Pulmonary artery endothelial cell (primary cell): ENCODE measurements at places on chromosomes 11 and 22. TPM values are rescaled to one million over a fixed set of nuclear protein-coding genes. Genes with fewer than 3 reads are reported as not detected.

Gene POU2AF2
- not detected in 2 replicates for total RNA-seq

Gene TRPC6
- total RNA-seq = 0.04 TPM in 1 of 2 replicates, not detected in the other

Gene IRF7
- 8.7 and 16.5 TPM in 2 replicates for total RNA-seq

Gene TTC28
- 15.6 and 16.0 TPM in 2 replicates for total RNA-seq

Gene ISX
- not detected in 2 replicates for total RNA-seq

DNA sequence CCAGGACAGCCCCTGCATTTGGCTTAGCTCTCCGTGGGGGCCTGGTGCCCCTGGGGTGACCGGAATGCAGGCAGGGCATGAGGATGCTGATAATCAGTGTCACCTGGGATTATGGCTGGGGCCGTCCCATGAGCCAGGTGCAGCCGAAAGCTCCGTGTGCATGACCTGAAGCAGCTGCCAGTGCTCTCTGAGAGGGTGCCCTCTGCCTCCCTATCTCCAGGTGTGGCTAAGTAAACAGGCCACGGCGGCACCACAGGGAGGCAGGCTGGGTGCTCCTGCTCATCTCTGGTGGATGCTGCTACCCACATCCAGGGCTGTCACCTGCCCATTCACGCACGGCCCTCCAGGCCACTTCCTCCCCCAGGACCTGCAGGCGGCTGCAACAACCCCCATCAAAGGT is 29.8 kb downstream of the DUSP8 start:
- DNase-seq = no peak

DNA sequence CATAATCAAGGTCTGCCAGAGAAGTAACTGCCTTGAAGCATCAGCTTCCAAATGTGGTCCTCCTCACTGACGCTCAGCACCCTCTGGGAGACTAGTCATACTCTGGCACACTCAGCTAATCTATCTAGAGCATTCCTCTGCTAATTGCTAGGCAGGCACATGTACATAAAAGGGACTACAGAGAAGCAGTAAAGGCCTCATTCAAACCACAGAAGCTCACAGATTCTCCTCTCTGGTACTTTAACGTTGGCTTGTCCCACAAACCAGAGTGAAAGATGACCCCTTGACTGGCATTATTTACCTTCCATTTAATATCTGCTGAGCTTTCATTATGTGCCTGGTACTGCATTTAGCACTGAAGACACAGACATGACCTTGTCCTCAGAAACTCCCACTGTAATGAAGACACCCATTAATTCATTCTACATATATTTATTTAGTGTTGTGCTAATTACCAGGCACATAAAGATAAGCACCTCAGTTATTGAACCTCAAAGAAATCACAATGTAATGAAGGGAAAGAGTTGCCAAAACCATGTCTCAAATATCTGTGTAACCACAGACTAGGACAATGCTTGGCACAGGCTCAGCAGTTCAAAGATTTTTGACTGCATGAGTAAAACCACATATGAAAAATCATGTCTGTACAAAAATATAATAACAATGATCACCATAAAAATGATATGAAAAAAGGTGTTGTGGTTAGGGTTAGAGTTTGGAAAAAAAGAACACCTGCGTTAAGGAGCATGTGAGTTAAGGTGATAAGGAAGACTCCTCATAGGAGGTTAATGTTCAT is 550.4 kb downstream of the DLG2 start:
- no peak for DNase-seq

- peak; percentile 86 for DNase-seq
Measured at GRCh38 chr22:38218661-38219622, 17.1 kb downstream of the MAFF start.

DNA sequence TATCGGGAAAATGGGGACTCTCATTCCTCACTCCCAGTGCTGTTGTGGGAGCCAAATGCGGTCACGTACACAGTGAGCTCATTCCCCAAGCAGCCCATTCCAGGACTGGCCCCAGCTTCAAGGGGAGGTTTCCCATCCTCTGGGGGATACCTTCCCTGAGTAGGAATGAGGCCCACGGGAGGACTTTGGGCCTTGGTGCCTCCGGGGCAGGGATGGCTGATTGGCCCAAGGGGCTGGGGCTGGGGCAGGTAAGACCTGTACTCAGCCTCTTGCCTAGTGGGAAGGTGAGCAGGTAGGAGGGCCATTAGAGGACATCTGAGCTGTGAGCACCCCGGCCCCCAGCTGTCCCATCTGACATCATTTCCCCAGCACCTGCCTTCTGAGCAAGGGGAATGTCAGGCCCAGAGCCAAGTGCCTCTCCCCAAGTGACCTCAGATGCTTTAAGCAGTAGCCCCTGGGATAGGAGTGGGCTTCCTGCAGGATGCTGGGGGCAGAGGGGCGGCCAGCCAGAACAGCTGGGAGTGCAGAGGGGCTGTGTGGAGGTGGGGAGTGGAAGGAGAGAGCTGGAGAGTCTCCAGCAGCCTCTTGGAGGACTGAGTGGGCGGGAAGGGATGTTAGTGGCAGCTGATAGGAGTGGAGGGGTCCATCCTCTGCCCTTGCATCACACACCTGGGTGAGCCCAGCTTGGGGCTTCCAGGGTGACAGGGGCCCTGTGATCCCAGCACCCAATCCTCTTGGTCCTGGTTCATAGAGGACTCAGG is 58.4 kb downstream of the CD82 start:
- no peak for DNase-seq

GRCh38 chr11:76008474-76008873 is 193.5 kb downstream of the UVRAG start:
- no peak for DNase-seq
